ENCODE measurements at places on chromosomes 13 and 19. TPM values are rescaled to one million over a fixed set of nuclear protein-coding genes. Genes with fewer than 3 reads are reported as not detected.

DNA sequence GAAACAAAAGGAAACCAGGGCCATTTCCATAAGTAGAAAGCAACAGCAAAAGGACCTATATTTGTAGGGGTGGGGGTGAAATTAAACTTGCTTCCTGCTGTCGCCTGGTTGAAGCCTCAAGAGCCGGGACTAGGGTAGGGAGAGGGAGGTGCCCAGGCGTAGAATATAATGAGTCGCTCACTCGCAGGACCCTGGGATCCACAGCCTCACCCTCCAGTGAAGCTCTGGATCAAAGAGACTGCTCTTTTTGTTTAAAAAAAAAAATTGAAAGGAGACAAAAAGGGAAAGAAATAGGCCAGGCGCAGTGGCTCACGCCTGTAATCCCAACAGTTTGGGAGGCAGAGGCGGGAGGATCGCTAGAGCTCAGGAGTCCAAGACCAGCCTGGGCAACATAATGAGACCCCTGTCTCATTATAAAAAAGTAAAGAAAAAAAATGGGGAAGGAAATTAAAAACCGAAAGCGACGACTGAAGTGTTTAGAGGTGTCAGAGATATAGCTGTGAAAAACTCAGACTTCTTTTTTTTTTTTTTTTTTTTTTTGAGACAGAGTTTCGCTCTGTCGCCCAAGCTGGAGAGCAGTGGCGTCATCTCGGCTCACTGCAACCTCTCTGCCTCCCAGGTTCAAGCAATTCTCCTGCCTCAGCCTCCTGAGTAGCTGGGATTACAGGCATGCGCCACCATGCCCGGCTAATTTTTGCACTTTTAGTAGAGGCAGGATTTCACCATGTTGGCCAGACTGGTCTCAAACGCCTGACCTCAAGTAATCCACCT is 10.9 kb upstream of the ADGRE5 start:
- no peak for DNase-seq

GRCh38 chr13:107117327-107118012 is 549.5 kb upstream of the ARGLU1 start:
- DNase-seq = no peak

DNA sequence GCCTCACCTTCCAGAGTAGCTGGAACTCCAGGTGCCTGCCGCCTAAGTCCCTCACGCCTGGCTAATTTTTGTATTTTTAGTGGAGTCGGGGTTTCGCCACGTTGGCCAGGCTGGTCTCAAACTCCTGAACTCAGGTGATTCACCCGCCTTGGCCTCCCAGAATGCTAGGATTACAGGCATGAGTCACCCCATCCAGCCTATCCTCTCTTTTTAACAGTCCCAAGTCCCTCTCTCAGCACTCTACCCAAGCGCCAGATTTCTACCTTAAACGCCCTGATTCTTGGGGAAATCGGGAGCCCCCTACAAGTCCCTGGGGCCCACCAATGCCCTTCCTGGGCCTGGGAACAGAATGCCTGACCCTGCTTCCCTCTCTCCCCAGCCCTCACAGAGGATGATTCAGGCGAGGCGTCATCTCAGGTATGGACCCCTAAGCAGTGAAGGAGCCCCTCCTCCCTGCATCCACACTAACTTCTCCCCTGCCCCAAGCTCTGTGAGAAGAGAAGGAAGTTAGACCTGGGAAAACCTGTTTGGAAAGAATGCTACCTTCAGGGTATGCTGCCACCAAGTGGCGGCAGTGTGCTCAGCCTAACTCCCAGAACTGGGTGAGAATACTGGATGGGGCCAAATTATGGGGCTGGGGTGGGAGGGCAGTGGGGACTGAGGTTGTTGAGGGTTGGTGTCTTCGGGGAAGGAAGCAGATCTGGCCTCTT is 20.8 kb upstream of the EBI3 start:
- DNase-seq = no peak

DNA sequence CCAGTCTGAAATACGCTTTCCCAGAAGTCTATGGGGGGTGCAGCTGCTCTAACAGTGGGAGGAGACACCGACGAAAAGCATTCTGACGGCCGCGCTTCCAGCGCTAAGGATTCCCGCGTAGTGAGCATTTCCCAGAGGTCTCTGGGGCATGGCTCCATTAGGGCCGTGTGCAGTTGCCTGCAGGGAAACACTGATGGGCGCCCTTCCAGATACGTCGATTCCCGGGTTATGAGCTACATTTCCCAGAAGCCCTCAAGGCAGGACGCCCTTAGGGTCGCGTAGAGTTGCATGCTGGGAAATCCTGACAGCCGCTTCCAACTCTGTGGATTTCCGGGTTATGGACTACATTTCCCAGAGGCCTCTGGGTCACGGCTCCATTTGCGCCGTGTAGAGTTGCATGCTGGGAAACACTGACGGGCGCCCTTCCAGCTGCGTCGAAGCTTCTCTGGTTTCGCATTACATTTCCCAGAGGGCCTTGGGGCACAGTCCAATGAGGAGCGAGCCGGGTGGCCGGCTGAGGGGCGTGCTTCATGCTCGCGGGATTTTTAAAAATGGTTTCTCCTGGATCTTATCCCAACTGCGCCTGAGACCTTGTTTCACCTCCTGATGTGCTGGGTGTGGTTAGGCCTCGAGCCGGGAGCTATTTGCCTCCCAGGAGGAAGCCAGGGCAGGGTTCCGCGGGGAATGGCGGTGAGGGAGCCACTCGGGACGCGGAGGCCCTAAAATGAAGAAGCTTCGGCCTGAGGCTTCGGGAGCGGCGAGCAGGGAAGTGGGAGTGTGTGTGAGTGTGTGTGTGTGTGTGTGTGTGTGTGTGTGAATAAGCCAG is 17.2 kb upstream of the ZNF331 start:
- peak; percentile 98 for DNase-seq

DNA sequence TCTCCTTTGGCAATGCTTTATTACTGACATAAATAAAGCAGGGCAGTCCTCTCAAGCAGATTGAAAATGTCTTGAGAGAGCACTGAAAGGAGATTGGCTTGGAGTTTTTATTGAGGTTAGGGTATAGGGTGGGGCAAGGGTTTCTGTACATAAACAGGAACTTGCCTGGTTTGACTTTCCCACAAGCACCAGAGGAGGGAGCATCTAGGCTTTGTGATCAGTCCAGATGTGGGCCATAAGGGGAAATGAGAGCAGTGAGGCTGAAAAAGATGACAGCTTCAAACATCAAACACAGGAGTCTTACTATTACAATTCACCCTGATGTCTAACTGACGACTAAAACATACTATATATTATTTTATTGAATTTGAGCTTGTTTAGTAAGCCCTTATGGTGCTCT is 260.9 kb downstream of the MTUS2 start:
- no peak for DNase-seq

DNA sequence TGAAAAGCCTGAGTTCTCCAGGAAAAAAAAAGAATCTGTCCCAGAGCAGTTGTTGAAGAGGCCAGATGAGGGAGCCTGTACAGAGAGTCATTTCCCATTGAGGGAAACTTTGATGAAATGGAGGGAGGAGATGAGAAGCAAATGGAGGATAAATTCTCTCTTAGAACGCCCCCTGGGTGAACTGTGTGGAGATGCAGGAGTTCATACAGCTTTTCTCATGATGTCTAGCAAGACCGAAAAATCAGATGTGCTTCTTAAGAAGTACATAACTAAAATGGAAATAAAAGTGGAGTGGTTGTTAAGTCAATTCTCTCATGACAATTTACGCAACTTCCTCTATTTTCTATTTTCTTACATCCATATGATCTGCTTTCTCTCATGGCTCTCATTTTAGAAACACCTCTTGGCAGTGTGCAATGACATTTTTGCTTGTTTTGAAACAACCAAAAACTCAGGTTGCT is 1263.1 kb downstream of the PCDH9 start:
- DNase-seq = no peak

Gene ZNF625
- 11.4 TPM for total RNA-seq

All from kidney (tissue), 22 donors.